ENCODE measurements at places on chromosomes 1 and 21. TPM values are rescaled to one million over a fixed set of nuclear protein-coding genes. Genes with fewer than 3 reads are reported as not detected.

The SLC26A9 gene
- 0.08 TPM for total RNA-seq

The RGS8 gene
- total RNA-seq: not detected

The MIXL1 gene
- 0.09 TPM for total RNA-seq

The ANKRD35 gene
- total RNA-seq: not detected

The PLEKHN1 gene
- total RNA-seq: 4.9 TPM

The SPEN gene
- total RNA-seq: 35.4 TPM

The ANGPTL3 gene
- total RNA-seq: not detected

The C4BPA gene
- total RNA-seq: 0.50 TPM

The HAO2 gene
- total RNA-seq: not detected

The AMPD2 gene
- total RNA-seq: 23.8 TPM

The THEM4 gene
- total RNA-seq: 13.1 TPM

The CCDC181 gene
- 0.11 TPM for total RNA-seq

The SLC5A9 gene
- total RNA-seq: not detected

The SVBP gene
- total RNA-seq: 12.4 TPM

The GOLT1A gene
- 3.3 TPM for total RNA-seq

The MATN1 gene
- 0.02 TPM for total RNA-seq

The TSPAN2 gene
- total RNA-seq: 1.3 TPM

The WASF2 gene
- 55.1 TPM for total RNA-seq

The VTCN1 gene
- total RNA-seq: 0.08 TPM

The NHLH2 gene
- total RNA-seq: 0.02 TPM

The SLAMF6 gene
- total RNA-seq: not detected

The BRINP3 gene
- not detected for total RNA-seq

The MNDA gene
- total RNA-seq: not detected

The GBP6 gene
- not detected for total RNA-seq

The SLC22A15 gene
- 0.58 TPM for total RNA-seq

The ALX3 gene
- total RNA-seq: not detected

The OMA1 gene
- 4.5 TPM for total RNA-seq

The MEF2D gene
- 30.3 TPM for total RNA-seq

The TRAF3IP3 gene
- total RNA-seq: not detected

The NR1I3 gene
- total RNA-seq: not detected

Data from A549 treated with AZD2906 at 1 μM for 4 hours (cell line).